ENCODE measurements at places on chromosomes 4 and X.

DNA sequence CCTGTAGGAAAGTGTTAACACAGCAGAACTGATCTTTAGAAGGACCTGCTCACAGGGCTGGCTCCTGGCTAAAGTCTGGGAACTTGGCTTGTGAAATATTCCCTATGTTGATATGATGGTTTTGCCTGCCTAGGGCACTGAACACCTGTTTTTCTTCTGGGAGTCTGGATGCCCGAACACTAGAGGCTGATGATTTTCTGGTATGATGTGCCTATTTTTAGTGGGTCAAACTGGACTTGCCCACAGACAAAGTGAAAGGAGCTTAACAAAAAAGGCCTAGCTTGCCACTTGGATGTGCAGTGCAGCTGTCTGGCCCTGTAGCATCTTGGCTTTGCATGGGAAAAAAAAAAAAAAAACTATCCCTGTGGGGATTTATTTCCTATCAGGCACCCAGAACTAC is 39.1 kb downstream of the ZNF674 start:
- DNase-seq = no peak

DNA sequence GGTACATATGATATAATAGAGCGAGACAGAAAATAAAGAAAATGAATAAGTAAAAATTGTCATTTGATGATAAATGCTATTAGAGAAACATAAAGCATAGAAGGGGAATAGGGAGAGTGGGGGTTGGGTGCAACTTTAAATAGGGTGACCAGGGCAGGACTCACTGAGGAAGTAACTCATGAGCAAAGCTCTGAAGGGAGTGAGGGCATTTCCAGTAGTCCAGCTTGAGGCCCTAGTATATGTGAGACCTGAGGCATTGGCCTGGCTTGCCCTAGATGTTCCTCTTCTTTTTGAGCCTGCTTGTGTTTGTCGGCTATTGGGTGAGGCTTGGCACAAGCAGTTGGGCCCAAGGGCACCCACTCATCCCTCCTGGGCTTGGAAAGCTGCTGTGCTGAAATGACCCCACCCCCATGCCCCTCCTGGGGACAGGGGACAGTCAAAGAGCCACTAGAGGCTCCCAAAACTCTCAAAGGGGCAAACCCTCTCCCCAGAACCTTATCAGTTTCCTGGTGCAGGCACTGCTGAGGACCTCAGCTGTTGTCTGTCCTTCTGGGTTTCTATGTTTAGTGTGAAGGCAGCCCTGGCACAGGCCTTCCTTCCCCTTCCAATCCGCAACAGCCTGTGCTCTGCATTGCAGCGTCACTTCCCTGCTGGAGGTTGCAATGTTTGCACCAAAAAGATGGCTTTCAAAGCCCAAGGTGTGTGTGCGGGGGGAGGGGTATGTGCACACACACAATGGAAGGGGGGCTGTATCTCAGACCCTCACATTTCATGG is 40.1 kb downstream of the APLN start:
- no peak for DNase-seq

DNA sequence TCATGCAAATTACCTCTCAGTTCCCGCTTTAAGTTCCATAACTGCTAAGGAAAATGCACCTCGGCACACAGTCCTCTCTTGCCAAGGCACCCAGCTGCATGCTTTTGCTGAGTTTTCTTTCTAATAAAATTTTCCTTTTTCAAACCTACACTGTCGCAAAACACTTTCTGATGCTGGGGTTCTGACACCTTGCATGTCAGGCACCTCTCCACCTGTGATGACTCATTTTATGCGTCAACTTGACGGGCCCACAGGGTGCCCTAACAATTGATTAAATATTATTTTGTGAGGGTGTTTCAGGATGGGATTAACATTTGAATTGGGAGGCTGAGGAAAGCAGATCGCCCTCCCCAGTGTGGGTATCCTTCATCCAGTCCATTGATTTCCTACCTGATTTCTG is 291.0 kb upstream of the STS start:
- no peak for DNase-seq

DNA sequence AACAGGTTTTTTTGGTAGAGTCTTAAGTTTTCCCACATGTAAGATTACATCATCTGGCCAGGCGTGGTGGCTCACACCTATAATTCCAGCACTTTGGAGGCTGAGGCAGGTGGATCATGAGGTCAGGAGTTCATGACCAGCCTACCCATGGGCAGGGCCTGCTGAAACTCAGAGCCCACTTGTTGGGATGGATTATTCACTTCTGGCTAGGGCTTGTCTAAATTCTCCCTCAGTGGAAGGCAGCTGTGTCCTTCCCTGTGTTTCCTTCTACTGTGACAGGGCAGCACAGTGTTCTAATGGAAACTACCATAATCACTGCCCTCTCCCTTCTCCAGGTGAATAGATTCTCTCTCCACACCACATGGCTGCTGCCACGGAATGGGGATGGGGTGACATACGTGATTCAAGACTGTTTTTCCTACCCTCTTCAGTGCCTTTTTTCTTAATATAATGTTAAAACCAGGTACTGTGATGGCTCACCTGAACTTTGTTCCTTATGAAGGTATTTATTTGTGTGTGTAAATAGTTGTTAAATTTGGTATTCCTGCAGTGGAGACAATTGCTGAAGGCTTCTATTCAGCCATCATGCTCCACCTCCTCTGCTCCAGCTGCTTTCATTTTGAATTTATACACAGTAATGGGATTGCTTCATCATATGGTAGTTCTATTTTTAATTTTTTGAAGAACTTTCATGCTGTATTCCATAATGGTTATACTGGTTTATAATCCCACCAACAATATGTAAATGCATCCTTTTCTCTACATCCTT is 287.2 kb upstream of the HS3ST1 start:
- DNase-seq = no peak

- no peak for DNase-seq
Observed at GRCh38 chr4:143362349-143363046, 25.8 kb downstream of the GAB1 start.

- DNase-seq = no peak
Observed at GRCh38 chr4:2348786-2349185, 69.7 kb downstream of the ZFYVE28 start.

DNA sequence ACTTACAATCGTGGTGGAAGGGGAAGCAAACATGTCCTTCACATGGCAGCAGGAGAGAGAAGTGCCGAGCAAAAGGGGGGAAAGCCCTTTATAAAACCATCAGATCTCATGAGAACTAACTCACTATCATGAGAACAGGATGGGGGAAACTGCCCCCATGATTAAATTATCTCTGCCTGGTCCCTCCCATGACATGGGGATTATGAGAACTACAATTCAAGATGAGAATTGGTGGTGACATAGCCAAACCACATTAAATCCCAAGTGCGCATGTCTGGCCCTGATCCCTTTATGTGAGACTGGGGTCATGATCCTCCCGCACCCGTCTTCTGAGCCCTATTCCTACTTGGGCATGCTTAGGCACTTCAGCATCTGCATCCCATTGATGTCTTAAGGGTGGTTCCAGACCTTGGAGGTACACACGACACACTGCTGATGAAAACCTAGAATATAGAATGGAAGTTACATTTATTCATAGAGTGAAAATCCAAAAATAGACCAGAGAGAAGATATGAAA is 116.0 kb downstream of the PTTG2 start:
- no peak for DNase-seq

GRCh38 chr4:118005883-118006282 is 28.4 kb upstream of the NDST3 start:
- DNase-seq = no peak

GRCh38 chrX:5449323-5449722 is 779.3 kb downstream of the NLGN4X start:
- DNase-seq = no peak

DNA sequence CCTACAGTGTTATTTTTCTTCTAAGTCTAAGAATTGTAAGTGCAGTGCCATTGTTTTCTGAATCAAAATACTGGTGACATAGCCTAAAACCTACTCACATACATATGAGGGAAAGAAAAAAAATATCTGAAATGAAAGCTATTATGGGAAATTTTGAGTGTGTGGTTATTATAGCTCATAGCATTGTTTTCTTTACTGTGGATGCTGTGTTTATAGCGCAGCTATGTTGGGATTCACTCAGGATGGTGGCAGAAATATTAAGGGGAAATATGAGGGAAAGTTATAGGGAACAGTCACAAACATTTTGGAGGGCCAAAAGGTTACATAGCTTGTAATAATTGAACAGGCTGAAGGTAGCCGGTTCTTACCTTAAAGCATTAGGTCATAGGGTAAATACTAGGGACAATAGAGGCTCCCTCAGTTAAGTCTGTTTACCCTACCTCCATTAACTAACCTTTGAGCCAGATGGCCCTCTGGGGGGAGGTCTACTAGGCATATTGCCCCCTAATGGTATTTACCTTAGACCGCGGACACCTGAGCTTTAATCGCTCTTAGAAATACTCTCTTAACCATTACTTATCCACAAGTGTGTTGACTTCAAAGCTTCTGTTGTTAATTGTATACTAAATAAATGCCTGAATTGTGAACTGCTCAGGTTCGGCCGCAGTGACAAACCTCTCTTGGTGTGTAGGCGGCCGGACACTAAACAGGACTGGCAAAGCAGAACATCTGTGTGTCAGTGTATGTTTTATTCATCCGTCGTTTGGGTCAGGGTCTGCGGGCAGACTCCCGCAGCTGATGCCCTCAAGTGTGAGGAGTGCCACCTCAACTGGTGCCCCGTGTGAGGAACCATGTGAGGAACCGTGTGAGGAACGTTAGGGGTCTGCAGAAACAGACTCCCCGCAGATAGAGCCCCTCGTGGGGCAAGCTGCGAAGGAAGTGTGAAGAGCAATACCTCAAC is 21.3 kb upstream of the SULT1B1 start:
- no peak for DNase-seq

- no peak for DNase-seq
Observed at GRCh38 chrX:6131287-6131686, 97.4 kb downstream of the NLGN4X start.

DNA sequence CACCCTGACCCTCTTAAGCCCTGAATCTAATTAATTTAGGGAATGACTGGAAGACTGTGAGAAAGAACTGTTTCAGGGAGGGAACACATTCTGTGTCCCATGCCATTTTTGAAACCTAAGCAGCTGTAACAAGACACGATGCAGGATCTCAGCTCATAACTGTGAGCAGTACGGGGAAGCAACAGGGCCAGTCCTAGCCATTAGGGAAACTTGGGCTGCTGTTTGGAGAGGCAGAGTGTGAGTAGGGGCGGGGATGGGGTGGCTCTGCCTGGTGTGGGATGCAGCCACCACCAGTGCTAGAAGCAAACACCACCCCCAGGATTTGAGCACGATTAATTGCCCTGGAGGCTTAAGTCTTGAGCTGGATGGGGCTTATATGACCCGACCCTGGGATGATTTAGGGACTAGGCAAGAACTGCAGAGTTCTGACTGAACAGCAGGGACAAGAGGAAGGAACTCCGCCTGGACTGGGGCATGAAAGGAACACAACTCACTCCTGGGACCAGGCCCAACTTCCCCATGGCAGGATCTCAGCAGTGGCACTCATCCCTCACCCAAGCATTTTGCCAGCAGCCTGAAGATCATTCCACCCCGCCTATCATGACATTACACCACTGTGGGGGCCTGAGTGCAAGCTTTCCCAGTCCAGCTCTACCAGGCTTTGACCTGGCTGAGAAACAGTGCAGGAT is 43.1 kb downstream of the ATRX start:
- DNase-seq = no peak

DNA sequence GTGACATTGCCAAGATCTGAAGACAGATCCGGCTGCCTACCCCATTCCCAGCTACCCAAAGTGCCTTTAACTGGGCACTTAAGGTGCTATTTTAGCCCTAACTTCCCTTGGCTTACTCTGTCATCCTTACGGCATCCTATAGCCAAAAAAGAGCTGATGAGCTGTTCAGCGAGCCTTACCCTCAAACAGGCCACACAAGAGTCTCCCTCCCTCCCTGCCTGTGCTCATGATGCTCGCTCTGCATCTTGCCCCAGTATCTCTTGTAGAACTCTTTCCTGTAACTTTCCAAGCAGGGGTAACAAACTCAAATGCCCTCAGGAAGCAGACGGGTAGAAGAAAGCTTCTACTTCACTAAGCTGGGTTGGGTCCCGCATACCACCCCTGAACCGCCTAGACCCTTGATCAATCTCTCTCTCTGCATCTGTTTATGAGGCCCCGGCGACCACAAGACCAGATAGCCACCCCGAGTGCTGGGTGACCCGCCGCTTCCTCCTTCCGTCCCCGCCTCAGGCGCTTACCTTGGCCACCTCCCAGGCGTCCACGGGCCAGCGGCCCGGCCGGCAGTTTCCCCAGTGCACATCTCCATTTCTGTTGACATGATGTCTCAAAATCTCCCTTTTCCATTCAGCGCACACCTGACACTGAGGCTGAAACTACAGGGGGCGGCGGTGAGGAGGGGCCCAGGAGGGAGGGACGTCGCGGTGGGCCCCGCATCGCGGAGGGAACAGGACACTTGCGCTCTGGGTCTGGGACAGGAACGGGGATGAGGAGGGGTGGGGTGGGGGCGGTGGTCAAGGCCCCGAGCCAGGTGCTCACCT is 663 bp downstream of the CXorf38 start:
- peak; percentile 31 for DNase-seq

DNA sequence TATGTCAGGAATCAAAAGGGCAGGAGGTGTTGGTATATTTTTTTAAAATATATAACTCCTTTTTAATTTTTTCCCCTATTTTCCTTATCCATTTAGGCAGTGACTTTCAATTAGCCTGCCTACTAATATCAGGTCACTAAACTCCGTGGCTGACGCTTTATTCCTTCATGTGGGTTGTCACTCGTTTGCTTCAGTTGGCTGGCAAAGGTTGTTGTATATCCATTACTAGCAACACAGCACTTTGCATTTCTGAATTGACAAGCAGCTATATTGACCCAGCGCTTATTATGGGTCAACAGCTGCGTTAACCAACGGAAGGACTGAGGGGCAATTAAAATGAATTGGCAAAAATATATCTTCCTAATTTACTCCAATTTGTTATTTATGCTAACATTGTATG is 87.7 kb downstream of the ARX start:
- no peak for DNase-seq

DNA sequence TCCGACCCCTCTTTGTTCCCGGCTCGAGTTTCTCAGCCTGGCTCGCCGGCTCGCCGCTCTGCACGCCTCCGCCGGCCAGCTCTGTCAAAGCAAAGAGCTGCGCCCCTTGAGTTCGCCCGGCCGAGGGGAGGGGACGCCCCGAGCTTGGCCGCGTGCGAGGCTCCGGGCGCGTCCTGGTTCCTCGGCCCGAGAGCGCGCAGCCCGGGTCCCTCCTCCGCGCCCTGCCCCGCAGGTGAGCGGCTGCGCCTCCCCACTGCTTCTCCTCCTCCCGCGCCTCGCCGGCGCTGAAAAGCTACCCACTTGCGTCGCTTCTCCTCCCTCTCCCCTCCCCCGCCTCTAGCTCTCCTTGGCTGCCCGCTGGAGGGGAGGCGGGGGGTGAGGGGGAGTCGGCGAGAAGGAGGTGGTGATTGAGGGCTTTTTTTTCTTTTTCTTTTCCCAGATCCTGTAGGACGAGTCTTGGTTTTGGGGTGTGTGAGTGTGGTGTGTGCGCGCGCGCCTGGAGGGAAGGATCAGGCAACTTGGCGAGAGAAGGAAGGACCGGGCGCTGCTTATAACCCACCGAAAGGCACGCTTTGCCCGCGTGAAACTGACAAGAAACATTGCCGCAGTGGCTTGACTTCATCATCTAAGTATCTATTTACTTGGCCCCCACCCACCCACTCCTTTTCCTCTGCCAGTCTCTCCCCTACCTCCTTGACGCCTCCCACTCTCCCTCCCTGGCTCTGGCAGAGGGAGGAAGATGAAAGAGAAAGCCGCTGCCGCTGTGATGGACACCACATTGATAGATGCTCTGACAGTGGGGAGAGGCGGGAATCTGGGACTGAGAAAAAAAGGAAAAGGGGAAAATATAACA is at the start of gene LEF1:
Gene LEF1 (minus strand): TSS at position 262 of the 853 bp plus-strand sequence. CDS start 1,165 bp downstream, outside the sequence.
- peak; percentile 80 for DNase-seq

Data from activated CD4-positive, alpha-beta T cell treated with anti-CD3 and anti-CD28 coated beads, Interleukin-2, amount 10 ng/mL, durations not matched to agents 7 days and 5 days (primary cell).